Thyroid gland (tissue), 4 donors: ENCODE measurements at places on chromosomes 1 and 21. TPM values are rescaled to one million over a fixed set of nuclear protein-coding genes. Genes with fewer than 3 reads are reported as not detected.

RXRG gene
- 0.33 TPM for total RNA-seq

TCHH gene
- not detected for total RNA-seq

GRCh38 chr1:182259229-182259872 is 132.2 kb downstream of the GLUL start:
- peak; percentile 73 for DNase-seq

DNA sequence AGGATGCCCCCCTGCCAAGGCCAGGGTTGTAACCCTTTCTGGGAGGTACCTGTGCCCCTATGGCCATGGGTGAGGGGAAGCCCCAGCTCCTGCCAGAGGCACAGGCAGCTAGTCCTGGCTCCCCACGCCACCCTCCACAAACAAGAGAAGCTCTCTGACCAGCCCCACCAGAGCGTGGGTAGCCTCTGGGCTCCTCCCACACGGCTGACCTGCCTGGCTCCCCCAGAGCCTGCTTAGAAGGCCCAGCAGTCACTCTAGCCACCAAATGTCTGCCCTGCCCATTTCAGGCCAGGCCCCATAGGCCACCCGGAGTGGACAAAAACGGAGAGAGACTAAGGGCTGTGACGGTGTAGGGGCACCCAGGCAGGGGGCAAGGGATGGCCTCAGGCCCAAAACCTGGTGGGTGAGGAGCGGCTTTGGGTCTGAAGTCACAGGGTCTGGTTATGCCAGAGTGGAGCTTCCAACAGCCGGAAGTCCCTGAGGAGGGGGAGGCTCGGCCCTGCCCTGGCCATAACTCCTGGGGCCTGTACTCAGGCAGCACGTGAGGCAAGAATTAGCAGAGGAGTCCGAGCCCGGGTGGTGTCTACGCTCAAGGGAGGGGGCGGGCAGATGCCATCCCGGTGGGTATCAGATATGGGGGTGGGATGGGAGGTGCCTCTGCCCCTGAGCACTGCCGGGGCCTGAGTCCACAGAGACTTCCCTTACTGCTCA is 155.4 kb downstream of the CASZ1 start:
- no peak for DNase-seq

DNA sequence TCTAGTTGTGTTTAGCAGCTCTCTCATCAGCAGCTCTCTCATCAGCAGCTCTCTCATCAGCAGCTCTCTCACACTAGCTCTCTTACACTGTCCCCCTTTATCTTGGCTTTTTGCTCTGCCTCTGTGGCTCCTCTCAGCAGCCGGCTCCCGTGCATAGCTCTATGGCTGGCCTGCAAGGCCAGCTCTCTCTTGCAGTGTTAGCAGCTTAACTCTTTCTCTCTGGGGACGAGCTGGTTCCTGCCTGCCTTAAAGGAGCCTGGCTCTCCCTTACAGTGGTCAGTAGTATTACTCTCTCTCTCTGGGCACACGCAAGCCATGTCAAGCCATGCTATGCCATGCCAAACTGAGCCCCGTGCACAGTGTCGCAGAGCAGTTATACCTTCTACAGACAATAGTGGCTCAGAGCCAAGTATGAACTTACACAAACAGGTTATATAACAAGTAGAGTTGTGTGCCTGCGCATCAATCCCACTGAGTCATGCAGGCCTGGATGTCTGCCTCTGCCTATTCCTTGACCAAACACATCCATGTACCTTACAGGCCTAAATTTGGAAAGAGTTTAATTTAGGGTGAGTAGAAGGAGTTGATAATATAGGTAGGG is 295.9 kb downstream of the TPR start:
- DNase-seq, result no peak

DNA sequence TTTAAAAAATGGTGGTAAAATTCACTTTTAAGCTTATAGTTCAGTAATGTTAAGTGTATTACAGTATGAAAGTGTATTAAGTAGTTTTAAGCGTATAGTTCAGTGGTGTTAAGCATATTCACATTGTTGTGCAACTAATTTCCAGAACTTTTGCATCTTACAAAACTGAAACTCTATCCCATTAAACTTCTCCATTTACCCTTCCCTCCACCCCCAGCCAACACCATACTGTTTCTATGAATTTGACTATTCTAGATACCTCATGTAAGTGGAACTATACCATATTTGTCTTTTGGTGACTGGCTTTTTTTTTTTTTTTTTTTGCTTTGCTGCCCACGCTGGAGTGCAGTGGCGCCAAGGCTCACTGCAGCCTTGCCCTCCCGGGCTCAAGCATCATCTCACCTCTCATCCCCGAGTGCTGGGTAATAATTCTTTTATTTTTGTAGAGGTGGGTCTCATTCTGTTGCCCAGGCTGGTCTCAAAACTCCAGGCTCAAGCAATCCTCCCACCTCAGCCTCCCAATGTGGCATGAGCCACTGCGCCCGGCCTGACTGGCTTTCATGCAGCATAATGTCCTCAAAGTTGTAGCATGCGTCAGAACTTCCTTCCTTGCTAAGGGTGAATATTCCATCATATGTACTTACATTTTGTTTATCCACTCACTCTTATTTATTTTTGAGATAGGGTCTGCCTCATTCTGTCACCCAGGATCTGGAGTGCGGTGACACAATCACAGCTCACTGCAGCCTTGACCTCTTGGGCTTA is 45.1 kb upstream of the BMP8B start:
- DNase-seq, result no peak

GRCh38 chr1:179327679-179328078 is 34.1 kb downstream of the SOAT1 start:
- DNase-seq, result no peak

DNA sequence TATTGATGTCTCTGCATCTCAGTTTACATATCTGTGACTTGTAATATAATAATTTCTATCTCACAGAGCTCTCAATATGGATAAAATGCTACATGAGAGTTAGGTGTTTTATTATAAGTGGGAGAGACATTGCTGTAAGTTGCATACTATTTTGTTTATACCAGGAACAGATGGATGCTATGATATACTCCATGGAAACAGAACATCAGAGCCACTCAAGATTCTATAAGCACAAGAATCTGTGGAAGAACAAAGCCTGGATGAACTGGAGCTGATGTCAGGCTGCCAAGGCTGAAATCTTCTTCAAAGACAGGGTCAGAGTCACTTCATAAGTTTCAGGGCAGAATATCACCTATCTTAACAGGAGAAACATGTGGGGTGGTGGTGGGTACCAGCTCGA is 30.2 kb downstream of the DUSP10 start:
- no peak for DNase-seq

GRCh38 chr1:190399233-190399632 is 78.4 kb downstream of the BRINP3 start:
- DNase-seq, result no peak

DNA sequence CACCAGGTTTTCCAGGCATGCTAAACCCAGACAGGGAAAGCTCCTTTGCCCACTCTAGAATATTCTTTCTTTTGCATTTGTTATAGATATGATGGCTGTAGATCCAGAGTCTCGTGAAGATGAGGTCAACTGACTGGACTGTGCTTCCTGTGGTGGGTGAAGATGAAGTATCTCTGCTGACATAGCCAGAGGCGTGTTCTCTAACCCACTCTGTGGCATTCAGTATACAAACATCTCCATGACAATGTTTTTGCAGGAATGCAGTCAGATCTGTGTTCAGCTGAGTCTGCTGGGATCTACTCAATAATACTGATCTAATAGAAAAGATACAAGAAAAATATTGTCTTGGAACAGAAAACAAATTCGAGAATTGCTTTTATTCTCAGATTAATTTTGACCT is 11.3 kb downstream of the RWDD2B start:
- DNase-seq, result no peak

GRCh38 chr1:28208818-28209441 is 23.9 kb downstream of the DNAJC8 start:
- peak; percentile 71 for DNase-seq

DNA sequence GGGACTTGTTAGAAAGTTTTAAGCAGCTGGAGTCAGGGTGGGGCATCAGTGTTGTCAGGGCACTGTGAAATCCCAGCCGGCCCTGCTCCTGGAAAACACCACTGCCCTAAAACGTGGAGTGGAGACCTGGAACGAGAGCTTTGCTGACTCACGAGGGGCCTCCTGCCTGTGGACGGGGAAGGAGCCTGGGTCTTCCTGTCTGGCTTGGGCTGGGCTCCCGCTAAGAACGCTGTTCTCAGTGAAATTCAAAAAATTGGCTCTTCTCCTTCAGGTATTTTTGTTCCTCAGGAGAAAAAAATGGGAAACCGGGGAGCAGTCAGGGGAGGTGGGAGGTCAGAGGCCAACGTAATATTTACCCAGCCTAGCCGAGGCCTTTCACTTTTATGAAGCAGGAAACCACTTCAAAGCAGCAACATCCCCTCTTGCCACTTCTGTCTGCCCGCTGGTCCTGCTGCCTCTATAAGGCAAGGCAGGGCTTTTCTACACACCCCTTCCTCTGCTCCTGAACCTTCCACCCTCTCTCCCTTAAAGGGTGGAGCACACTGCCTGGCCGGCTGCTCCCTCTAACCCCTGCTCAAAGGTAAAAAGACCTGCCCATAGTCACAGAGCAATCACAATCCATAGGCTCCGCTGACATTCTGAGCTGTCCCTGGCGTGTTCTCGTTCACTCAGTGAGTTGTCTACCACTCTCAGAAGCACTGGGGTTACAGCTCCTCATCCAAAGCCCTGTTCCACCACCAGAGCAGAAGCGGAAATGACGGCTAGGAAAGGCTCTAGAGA is 8.0 kb downstream of the PLXNA2 start:
- peak; percentile 51 for DNase-seq

- DNase-seq, result no peak
Observed at GRCh38 chr1:23066075-23066474, 46.8 kb downstream of the KDM1A start.

- no peak for DNase-seq
Observed at GRCh38 chr1:212618466-212619210, 10.1 kb downstream of the ATF3 start.

DNA sequence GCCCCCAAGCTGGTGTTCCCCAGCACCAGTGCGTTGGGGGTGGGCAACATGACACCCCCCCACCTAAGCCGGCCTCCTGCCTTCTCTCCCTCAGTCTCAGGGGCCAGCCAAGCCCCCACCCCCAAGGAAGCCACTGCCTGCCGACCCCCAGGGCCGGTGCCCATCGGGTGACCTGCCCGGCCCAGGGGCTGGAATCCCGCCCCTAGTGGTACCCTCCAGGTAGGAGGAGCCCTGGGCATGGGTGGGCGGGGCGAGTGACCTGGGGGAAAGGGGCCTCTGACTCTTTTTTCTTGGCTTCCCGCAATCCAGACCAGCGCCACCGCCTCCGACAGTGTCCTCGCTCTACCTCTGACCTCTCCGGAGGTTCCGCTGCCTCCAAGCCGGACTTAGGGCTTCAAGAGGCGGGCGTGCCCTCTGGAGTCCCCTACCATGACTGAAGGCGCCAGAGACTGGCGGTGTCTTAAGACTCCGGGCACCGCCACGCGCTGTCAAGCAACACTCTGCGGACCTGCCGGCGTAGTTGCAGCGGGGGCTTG is 1.3 kb upstream of the EFNA4 start:
- DNase-seq, result peak; percentile 45

DNA sequence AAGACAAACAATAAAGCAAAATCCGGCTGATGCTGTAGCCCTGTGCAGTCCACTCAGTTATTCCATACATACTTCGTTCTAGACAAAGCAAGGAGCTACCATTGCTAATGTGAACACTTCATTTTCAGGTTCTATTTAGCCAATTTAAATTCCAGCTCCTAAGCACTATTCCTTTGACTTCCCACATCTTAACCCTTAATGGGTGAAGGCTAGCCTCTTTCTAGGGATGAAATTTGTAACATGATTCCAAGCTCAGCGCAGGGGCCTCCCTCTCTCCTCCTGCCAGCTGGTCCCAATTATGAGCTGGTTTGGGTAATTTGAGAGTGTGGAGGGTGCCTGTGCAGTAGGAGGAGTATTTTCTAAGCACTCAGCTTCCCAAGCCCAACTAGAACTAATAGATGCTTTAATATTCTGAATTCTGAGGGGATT is 53.9 kb upstream of the PTGFRN start:
- DNase-seq, result no peak

DNA sequence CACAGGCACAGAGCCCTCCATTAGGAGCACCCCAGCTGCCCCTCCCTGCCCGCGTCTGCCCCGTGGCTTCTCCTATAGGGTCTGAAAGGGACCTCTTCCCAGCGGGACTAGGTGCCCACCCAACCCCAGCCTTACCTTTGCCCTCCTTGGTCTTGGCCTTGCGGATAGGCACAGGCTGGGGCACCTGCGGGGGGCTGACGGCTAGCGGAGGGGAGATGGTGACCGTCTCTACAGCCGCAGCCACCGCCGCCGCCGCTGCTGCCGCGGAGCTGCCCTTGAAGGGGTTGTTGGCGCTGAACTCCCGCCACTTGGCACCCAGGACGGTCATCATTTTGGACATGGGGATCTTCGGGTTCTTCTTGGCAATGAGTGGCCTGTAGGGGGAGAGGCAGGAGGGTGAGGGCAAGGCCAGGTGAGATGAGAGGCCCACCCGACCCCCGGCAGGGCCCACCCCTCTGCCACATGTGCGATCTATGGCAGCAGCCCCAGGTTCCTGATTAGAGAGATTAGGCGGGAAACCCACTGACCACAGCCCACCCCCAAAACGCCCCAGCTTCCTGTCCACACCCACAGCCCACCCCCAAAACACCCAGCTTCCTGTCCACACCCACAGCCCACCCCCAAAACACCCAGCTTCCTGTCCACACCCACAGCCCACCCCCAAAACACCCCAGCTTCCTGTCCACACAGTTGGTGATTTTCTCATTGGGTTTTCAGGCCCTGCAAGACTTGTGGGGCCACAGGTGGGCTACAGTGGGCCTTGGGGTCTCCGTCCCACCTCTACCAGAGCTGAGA is 25.4 kb downstream of the CHD5 start:
- DNase-seq, result no peak

- no peak for DNase-seq
Observed at GRCh38 chr1:119660253-119661083, 12.4 kb upstream of the ZNF697 start.

- DNase-seq, result no peak
Observed at GRCh38 chr1:19073311-19074186, 117.1 kb upstream of the IFFO2 start.

DNA sequence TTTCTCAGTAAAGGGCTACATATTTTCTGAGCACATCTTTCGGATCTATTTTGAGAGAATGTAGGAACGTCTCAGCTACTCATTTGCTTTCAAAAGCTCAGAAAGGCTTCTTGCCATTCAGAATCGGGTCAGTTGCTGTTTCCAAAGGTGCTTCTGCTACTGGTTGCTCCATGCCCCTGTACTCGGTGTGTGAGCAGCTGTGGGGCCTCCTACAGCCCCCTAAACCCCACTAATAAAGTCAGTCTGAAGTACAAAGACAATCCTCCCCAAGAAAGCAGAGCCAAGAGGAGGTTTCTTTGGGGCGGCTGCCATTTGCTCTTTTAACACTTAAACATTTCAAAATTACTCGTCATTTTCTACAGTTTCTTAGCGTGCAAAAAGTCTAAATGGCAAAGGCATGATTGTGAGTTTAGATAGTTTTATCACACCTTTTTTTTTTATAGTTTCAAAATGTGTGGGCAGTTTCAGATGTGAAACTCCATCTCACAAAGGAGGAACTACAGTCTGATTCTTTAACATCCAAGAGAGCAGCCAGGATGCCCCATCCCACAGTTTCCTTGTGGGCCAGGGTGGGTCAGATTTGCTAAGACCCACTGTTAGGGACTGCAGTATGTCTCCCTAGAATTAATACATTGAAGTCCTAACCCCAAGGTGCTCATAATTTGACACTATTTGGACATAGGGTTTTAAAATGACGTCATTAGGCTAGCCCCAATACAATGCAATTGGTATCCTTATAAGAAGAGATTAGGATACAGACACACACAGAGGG is 4.1 kb downstream of the RUNX1 start:
- DNase-seq, result no peak
